ENCODE measurements at places on chromosomes 6 and 20. TPM values are rescaled to one million over a fixed set of nuclear protein-coding genes. Genes with fewer than 3 reads are reported as not detected.

DNA sequence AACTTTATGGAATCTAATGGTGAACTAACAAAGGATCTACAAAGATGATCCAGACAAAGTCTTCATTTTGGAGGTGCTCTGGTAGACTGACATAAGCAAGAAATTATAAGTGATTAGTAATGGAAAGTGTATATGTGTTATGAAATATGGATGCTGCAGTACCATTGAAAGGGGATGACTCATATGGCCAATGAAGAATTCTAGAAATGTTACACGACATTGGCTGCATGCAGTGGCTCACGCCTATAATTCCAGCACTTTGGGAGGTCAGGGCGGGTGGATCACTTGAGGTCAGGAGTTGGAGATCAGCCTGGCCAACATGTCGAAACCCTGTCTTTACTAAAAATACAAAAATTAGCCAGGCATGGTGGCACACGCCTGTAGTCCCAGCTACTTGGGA lies 23.5 kb downstream of the CFAP206 start:
- no peaks in the 10 kb centered on the region for H3K36me3 ChIP-seq
- H3K27ac ChIP-seq, result no peak overlapping the region
- DNase-seq, result no peak
- no peaks in the 10 kb centered on the region for H3K4me1 ChIP-seq
- no peak overlapping the region for H3K4me3 ChIP-seq
- H3K27me3 ChIP-seq, result no peaks in the 10 kb centered on the region

DNA sequence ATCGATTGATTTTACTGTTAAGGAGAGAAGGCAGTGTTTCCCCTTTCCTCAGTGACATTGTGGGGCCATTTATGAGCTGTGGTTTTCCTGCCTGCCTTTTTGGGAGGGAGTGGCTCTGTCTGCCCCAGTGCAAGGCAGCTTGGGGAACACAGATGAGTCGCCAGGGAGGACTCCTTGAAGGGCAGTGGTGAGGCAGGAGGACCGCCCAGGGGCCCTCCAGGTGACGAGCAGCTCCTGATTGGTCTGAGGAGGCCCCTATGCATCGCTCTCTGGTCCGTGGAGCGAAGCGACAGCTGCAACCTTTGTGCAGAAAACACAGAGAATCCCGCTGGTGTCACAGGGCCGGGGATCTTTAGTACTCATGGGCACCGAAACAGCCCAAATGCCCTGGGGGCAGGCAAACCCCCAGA lies 100.3 kb downstream of the TMEM242 start:
- peaks cover 28% of the 10 kb centered on the region for H3K4me1 ChIP-seq
- H3K27me3 ChIP-seq, result no peaks in the 10 kb centered on the region
- no peaks in the 10 kb centered on the region for H3K36me3 ChIP-seq
- no peak for DNase-seq
- no peak overlapping the region for H3K4me3 ChIP-seq

- no peaks in the 10 kb centered on the region for H3K36me3 ChIP-seq
- no peak overlapping the region for H3K4me3 ChIP-seq
- H3K27ac ChIP-seq, result no peak overlapping the region
- no peaks in the 10 kb centered on the region for H3K27me3 ChIP-seq
Measured at GRCh38 chr6:71929047-71929446, 42.7 kb downstream of the RIMS1 start.

GRCh38 chr6:167303675-167304625 lies 12.8 kb downstream of the UNC93A start:
- no peak for DNase-seq
- no peak overlapping the region for H3K4me3 ChIP-seq
- no peak overlapping the region for H3K27ac ChIP-seq
- no peaks in the 10 kb centered on the region for H3K36me3 ChIP-seq

GRCh38 chr20:57807401-57808263 lies 97.8 kb upstream of the PMEPA1 start:
- no peak overlapping the region for H3K4me3 ChIP-seq
- no peak overlapping the region for H3K27ac ChIP-seq
- peak; percentile 25 for DNase-seq
- H3K36me3 ChIP-seq, result no peaks in the 10 kb centered on the region

GRCh38 chr20:36804425-36804824 lies 30.9 kb upstream of the DSN1 start:
- H3K27me3 ChIP-seq, result no peaks in the 10 kb centered on the region
- H3K4me3 ChIP-seq, result no peak overlapping the region
- H3K4me1 ChIP-seq, result no peaks in the 10 kb centered on the region
- DNase-seq, result no peak

DNA sequence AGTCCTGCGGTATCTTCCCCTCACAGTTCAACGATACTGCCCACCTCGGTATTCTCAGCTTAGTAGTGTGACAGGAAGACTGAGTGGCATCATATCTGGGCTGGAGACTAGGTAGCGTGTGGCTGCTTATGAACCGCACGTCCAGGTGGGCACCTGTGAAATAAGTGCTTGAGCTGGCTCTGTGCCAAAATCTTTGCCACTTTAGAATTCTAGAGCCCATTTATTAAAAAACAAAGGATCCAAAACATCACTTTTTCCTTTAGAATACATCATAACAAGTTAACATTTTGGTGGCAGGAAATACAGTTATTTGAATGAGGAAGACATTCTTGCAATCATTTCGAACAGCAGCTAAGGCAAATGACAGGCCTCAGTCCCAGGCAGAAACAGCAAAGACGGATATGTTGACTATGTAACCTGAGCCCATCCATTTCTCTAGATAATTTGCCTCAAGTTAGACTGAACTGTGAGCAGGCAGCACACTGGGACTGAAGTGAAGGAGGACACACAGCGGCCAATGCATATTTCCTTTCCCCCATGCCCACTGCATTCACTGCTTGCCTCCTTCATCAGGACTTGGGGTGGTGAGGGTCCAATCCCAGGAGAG lies 136.6 kb downstream of the GMDS start:
- DNase-seq, result no peak
- no peaks in the 10 kb centered on the region for H3K36me3 ChIP-seq
- H3K27ac ChIP-seq, result no peak overlapping the region

- H3K4me1 ChIP-seq, result peaks cover 11% of the 10 kb centered on the region
- H3K27me3 ChIP-seq, result no peaks in the 10 kb centered on the region
- H3K36me3 ChIP-seq, result no peaks in the 10 kb centered on the region
- H3K27ac ChIP-seq, result no peak overlapping the region
Measured at GRCh38 chr6:116560130-116560529, 6.6 kb downstream of the CALHM4 start.

- no peak for DNase-seq
- H3K27me3 ChIP-seq, result no peaks in the 10 kb centered on the region
- H3K27ac ChIP-seq, result peak overlapping the region; percentile 2
- H3K4me1 ChIP-seq, result peaks cover 5% of the 10 kb centered on the region
- no peak overlapping the region for H3K4me3 ChIP-seq
Measured at GRCh38 chr6:84618046-84618752, 146.2 kb downstream of the TBX18 start.

The LY6G5B gene
- 3.3 TPM for total RNA-seq

DNA sequence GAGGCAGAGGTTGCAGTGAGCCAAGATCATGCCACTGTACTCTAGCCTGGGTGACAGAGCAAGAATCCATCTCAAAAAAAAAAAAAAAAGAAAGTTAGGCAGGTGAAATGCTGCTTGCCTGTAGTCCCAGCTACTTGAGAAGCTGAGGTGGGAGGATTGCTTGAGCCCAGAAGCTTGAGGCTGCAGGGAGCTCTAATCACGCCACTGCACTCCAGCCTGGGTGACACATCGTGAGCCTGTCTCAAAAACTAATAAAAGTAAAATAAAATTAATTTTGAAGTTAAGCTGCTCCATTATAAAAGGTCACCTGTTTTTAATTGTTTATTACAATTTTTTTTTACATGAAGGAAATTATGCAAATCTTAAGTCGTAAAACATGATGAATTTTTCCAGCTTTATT lies 23.2 kb upstream of the SAMHD1 start:
- H3K27me3 ChIP-seq, result no peaks in the 10 kb centered on the region
- H3K4me1 ChIP-seq, result no peaks in the 10 kb centered on the region
- no peaks in the 10 kb centered on the region for H3K36me3 ChIP-seq
- H3K4me3 ChIP-seq, result no peak overlapping the region

The TGM2 gene
- total RNA-seq, result 493 TPM

DNA sequence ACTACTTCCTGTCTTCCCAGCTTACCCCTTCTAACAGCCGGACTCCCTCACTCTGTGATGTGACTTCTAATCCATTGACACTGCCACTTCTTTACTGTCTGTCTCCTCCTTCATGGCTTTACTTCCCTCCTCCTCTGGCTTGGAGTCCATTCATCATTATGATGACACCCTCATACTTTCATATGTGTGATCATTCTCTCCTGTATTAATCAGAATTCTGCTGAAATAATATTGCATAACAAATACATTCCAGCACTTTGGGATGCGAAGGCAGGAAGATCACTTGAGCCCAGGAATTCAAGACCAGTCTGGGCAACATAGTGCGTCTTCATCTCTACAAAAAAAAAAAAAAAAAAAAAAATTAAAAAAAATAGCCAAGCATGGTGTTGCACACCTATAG lies 147.9 kb upstream of the BTBD3 start:
- no peak overlapping the region for H3K27ac ChIP-seq
- DNase-seq, result no peak
- no peaks in the 10 kb centered on the region for H3K36me3 ChIP-seq
- no peaks in the 10 kb centered on the region for H3K4me1 ChIP-seq

The CAP2 gene
- total RNA-seq, result 211 TPM

The RNF146 gene
- total RNA-seq, result 57.9 TPM

DNA sequence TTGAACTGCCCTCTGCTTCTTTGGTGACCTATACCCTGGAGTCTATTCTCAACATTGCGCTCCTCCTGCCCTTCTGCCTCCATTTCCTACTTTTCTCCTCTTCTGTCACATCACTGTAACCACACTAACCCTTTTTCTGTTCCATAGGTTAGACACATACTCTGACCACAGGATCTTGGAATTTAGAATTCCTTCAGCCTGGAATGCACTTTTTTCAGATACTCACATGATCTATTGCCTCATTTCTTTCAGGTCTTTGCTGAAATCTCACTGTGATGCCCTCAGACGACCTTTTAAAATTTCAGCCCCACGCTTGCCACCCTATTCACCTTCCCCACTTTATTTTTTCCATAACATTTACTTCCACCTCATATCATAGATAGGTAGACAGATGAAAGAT lies 5.1 kb downstream of the VNN1 start:
- H3K36me3 ChIP-seq, result no peaks in the 10 kb centered on the region
- no peaks in the 10 kb centered on the region for H3K27me3 ChIP-seq
- H3K4me3 ChIP-seq, result no peak overlapping the region
- no peak overlapping the region for H3K27ac ChIP-seq
- no peak for DNase-seq

- no peaks in the 10 kb centered on the region for H3K27me3 ChIP-seq
- no peaks in the 10 kb centered on the region for H3K4me1 ChIP-seq
- H3K4me3 ChIP-seq, result no peak overlapping the region
- H3K36me3 ChIP-seq, result no peaks in the 10 kb centered on the region
Measured at GRCh38 chr20:16613954-16614353, 40.7 kb upstream of the KIF16B start.

The MYB gene
- total RNA-seq, result not detected

DNA sequence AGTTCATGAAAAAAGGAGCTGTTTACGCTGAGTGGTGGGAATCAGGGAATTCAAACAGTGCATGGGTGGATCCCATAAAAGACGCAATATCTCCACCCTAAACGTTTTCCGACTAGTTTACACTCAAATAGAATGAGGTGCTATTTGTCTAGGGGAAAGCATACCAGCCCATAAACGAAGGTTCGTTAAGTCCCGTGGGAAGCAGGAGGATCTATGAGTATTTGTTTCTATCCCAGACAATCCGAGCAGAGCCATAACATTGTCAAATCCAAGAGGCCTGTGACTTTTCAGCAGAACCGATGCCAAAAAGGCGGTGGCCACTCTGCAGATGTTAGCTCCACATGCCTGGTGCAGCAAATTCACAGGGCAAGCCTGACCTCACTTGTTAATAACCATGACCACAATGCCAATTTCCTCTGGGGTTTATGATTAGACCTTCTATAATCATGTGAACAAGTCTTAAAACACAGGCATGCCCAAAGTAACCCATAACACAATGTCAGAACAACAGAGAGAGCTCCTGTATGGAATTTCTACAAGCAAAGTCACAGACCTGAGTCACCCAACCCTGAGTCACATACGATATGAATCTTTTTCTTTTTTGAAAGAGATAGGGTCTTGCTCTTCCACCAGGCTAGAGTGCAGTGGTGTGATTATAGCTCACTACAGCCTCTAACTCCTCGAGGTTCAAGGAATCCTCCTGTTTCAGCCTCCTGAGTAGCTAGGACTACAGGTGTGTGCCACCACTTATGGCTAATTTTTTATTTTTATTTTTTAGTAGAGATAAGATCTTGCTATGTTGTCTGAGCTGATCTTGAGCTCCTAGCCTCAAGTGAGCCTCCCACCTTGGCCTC lies 123.3 kb downstream of the KIF13A start:
- H3K27ac ChIP-seq, result peak overlapping the region; percentile 77
- H3K27me3 ChIP-seq, result no peaks in the 10 kb centered on the region
- DNase-seq, result peak; percentile 24
- no peaks in the 10 kb centered on the region for H3K36me3 ChIP-seq
- peaks cover 62% of the 10 kb centered on the region for H3K4me1 ChIP-seq
- H3K4me3 ChIP-seq, result no peak overlapping the region

DNA sequence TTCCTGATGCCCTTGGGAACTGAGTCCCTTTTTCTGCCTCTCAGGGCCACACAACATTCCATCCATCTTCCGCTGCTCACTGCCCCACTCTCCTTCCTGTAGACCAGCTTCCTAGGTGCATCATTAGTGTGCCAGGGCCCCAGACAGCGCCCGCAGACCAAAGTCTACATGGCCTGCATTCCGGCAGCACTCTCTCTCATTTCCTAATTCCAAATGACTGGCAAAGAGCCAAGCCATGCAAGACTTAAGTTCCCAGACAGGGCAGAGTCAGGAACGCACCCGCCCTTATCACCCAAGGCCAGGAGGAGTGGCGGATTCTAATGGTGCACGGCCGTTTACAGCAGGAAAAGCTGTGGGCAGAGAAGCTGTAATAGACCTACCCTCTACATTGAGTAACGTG lies 159.8 kb upstream of the ARID1B start:
- no peaks in the 10 kb centered on the region for H3K4me1 ChIP-seq
- H3K27ac ChIP-seq, result no peak overlapping the region
- peaks cover 11% of the 10 kb centered on the region for H3K27me3 ChIP-seq
- no peak overlapping the region for H3K4me3 ChIP-seq

GRCh38 chr20:33651562-33652048 lies 10.5 kb upstream of the C20orf144 start:
- no peak overlapping the region for H3K27ac ChIP-seq
- DNase-seq, result no peak
- H3K4me1 ChIP-seq, result peaks cover 48% of the 10 kb centered on the region
- H3K27me3 ChIP-seq, result no peaks in the 10 kb centered on the region
- peaks cover 5% of the 10 kb centered on the region for H3K36me3 ChIP-seq
- H3K4me3 ChIP-seq, result no peak overlapping the region

- no peak for DNase-seq
- no peak overlapping the region for H3K4me3 ChIP-seq
- no peaks in the 10 kb centered on the region for H3K36me3 ChIP-seq
- no peak overlapping the region for H3K27ac ChIP-seq
- H3K27me3 ChIP-seq, result no peaks in the 10 kb centered on the region
Measured at GRCh38 chr6:18485660-18486435, 98.7 kb downstream of the RNF144B start.

The STMND1 gene
- not detected for total RNA-seq
